Frontal cortex (tissue), 4 donors: ENCODE measurements at places on chromosomes 1 and 21. TPM values are rescaled to one million over a fixed set of nuclear protein-coding genes. Genes with fewer than 3 reads are reported as not detected.

DNA sequence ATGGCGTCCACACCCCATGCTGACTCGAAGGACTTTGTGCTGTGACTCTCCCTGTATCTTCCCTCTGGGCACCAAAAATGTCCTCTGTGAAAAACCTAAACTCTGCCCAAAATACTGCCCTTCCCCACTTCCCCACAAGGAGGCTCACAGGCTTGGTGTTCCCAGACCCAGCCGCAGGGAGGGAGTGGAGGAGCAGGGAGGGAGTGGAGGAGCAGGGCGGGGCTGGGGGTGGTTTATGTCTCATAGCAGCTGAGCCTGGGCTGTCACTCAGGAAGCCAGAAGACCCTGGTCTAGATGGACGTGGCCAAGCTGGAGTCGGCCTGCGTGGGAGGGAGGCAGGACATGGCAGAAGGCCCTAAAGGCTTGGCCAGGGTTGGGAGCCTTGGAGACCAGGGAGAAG is 461.7 kb downstream of the PTPRU start:
- no peak for DNase-seq

- no peak for DNase-seq
Measured at GRCh38 chr1:181043025-181043888, 9.5 kb downstream of the MR1 start.

DNA sequence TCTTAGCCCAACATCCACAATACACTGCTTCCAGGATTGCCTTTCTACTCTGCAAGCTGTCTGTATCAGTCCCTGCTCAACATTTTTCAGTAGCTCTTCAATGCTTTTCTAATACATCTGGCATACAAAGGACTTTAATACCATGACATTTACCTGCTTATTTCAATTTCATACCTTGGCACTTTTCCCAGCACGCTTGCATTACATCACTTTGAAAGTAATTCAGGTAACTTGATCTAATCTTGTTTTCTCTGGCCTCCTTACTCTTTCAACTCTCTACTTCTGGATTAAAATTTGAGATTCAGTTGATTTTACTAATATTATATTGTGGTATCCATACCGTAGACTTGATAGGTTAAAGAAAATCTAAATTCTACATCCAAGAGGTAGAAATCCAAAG is 103.0 kb downstream of the PTGS2 start:
- DNase-seq: no peak

SEC16B gene
- total RNA-seq: not detected

PAQR6 gene
- 7.7 TPM for total RNA-seq
